ENCODE measurements at places on chromosomes 4 and X.

- no peak for DNase-seq
Measured at GRCh38 chrX:15515931-15516330, 15.3 kb downstream of the BMX start.

DNA sequence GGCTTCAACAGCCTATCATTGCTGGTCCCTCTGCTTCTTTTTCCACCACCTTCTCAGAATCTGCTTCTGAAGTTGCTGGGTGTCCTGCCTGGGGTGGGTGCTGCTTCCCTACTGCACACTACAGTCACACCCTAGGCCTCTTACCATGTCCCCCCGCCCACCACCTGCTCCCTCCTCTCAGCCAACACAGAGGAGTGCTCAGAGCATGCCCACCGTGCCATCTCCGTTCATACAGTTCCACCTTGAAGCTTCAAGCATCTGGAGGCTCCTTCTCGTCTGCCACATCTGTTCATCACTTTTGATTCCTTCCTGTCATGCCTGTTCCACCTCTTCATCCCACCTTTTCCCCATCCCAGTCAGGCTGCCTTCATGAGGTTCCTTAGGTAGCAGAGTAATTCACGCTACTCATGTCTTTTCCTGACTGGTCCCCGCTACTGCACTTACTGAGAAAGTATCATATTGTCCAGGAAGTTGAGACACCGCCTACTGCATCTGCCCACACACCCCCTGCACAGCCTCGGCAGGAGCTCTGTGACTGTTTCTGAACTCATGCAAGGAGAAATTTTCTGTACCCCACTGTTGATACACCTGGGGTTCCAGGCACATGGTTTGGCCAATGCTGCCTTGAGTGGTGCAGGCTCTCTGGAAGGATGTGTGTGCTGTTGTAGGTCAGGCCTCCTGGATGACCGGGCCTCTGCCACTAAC, 39.5 kb downstream of the HADH start:
- no peak for DNase-seq

GRCh38 chr4:156695163-156695562, 276.4 kb downstream of the PDGFC start:
- no peak for DNase-seq

GRCh38 chr4:189069772-189070171, 870.9 kb upstream of the FRG1 start:
- DNase-seq = no peak

DNA sequence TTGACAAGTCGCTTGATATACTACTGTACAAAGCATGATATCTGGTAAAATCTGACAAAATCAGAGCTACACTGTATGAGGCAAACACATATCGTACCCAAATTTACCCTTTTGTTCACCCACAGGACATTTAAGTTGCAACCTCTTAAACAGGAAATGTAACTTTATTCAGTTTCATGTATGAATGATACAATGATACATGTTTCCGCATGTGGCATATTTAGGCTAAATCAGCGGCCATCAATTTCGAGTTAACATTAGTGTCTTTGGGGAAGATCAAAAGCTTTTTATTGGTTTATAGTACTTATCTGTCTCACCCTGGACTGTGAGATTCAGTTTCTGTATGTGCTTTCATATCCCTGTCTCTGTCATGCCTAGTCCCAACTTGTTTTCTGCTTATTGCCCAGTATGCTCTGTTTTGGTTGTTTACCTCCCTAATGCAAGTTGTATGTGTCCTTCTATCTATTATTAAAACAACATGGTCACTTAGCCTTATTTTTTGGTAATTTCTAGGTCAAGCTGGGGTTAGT, 97.3 kb upstream of the HPRT1 start:
- DNase-seq = no peak

Measured in SW480 (cell line).